ENCODE measurements at places on chromosomes 5 and 9.

GRCh38 chr9:99752417-99753109 is 69.1 kb upstream of the NR4A3 start:
- DNase-seq = no peak

- DNase-seq = no peak
Observed at GRCh38 chr5:54066433-54066832, 243.9 kb downstream of the ARL15 start.

DNA sequence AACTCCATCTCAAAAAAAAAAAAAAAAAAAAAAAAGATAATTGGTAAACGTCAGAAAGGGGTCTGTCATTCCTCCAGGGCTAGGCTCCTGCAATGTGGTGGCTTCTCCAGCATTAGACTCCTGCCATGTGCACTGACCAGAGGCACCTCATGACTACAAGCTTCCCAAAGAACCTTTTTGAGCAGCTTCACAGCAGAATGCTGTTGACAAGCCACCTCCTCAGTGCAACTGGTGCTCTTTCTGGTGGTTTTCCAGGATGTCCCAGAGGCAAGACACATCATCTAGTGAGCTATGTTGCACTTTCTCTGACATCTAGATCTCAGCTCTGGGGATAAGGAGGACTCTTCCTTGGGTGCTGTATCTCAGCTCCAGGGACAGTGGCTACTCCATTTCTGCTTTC is 11.6 kb downstream of the RPL37 start:
- no peak for DNase-seq

DNA sequence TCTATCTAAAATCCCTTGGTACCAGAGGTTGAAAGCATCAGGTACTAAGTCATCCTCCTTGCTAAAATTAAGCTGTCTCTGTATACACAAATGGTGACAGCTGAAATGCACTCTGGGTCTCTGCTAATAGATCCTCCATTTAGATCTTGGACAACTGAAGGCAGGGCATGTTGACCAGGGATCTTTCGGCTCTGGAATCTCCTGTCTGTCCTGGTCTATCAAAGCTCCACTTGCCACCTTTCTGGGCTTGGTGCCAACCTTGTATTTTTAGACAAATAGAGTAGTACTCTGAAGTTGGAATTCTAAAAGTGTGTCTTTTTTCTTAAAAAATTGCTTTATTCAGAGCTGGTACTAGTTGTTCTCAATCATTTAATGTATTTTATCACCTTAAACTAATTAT is 135.2 kb upstream of the HMHB1 start:
- DNase-seq = no peak

DNA sequence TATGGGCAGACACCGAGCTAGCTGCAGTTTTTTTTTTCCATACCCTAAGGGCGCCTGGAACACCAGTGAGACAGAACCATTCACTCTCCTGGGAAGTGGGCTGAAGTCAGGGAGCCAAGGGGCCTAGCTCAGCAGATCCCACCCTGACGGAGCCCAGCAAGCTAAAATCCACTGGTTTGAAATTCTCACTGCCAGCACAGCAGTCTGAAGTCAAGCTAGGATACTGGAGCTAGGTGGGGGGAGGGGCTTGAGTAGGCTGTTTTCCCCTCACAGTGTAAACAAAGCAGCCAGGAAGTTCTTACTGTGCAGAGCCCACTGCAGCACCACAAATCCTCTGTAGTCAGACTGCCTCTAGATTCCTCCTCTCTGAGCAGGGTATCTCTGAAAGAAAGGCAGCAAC is 151.7 kb upstream of the HCN1 start:
- no peak for DNase-seq

GRCh38 chr5:3531320-3531986 is 64.2 kb upstream of the IRX1 start:
- DNase-seq = no peak

Measured in stimulated activated CD4-positive, alpha-beta T cell treated with anti-CD3 and anti-CD28 coated beads, Interleukin-1b, Interleukin-23, amount 100 ng/mL, for 1 hour (primary cell).